COR-L47 (cell line): ENCODE measurements at places on chromosomes 5 and 9.

DNA sequence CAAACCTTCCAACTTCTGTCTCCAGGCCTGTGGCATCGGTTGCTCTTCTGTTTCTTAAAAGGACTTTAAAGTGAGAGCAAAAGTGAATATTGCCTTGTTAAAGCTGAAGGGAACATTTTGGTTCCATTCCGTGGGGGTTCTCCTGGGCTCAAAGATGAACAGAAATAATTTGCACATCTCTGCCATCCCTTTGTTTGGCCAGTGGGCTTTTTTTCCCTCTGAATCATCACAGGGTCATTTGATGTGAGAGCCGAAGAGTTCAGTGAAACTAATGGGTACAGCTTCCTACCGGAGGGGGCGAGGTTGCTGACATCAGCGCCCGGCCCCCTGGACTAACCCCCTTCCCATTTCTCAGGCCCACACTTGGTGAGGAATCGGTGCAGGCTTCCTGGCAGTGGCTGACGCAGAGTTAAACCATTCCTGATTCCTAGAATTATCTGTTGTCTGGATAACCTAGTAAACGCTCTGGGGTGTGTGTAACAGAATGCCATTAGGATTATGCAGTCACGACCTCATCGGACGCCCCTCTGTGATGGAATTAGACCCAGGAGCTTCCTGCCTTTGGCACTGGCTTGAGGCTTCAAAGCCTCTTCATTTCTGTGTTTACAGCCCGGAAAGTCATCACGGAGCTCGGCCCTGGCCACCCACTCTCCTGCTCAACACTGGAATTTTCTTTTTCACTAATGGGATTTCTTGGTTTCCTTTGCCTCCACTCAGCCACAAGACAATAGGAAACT is 61.6 kb upstream of the RPL26L1 start:
- no peak for DNase-seq

DNA sequence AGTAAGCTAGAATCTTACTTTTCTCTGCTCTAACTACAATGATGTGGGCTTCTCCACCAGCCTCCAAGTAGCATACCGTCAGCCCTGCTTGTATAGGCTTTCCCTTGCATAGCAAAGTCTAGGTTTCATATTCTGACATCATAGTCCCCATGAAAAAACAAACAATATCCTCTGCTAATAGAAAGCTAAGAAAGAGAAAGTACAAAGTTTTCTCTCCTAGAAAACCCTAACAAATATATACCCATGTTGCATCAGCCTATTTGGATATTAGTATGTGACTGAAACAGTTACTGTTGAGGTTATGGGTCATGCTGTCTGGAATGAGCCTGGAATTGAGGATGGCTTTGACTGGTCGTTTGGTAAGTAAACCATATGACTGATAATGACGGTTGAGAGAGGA is 1696.0 kb downstream of the MAT2B start:
- DNase-seq, result no peak

DNA sequence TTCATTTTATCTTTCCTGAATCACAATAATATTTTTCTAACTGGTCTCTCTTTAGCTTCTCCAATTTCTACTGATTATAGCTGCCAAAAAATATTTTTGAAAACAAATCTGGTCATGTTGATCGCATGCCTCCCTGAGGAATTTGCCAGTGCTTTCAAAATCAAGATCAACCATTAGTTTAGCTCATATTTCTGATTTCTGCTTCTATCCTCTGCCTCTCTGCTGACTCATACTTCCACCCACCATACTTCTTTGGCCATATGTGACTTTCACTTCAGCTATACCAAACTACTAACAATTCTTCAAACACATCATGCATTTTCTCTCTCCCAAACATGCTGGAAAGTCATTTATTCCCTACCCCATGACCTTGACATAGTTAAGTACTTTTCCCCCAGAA is 636.5 kb downstream of the TLE1 start:
- DNase-seq, result no peak

DNA sequence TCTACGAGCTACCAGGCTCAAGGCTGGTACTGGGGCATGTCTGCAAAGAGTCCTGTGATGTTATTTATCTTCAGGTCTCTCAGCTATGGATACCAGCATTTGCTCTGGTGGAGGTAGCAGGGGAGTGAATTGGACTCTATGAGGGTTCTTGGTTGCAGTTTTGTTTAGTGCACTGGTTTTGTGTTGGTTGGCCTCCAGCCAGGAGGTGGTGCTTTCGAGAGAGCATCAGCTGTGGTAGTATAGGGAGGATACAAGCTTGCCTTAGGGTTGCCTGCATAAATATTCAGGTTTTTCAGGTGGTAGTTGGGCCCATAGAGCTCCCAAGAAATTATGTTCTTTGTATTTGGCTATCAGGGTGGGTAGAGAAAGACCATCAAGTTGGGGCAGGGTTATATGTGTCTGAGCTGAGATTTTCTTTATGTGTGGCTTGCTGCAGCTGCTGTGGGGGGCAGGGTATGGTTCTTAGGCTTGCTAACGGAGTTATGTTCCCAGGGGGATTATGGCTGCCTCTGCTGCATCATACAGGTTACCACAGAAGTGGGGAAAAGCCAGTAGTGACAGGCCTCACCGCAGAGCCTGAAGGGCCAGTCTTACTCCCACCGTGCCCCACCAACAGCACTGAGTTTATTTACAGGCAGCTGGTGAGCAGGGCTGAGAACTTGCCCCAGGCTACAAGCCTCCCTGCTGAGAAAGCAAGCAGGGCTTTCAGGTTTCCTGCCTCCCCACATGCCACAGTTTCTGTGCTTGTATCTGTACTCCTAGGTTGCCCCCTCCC is 9.7 kb upstream of the RIOK2 start:
- peak; percentile 52 for DNase-seq

- no peak for DNase-seq
These were observed 6.4 kb downstream of the LMBRD2 start for GRCh38 chr5:36145311-36145710.
